ENCODE measurements at places on chromosomes 7 and 10.

DNA sequence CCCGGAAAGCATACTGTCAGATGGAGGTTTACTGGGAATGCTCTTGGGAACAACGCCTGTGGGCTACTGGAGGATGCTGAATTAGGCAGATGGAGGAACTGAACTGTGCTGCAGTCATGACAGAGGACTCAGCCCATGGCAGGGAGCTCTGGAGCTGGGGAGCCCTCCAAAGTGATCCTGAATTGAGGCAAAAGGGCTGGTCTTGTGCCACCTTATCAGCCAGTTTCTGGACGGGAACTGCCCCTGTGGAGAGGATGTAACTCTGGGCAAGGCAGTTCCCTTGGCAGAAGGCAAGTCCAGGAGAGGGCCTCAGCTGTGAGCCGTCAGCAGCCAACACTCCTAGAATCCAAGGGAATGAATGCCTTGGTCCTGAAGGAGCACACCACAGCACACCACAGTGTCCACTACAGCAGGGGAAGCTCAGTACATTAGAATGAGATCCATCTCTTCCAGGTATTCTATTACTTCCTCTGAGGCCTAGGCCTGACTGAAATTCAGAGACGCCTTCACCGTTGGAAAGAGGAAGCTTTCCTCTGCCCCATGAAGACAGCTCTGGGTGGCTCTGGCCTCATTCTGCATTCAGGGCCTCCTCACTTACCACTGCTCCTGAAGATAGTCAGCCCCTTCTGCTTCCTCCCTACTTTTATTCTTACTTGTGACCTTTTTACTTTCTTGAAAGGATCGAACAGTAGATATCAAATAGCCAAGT, 139.6 kb upstream of the GPR26 start:
- DNase-seq = no peak

DNA sequence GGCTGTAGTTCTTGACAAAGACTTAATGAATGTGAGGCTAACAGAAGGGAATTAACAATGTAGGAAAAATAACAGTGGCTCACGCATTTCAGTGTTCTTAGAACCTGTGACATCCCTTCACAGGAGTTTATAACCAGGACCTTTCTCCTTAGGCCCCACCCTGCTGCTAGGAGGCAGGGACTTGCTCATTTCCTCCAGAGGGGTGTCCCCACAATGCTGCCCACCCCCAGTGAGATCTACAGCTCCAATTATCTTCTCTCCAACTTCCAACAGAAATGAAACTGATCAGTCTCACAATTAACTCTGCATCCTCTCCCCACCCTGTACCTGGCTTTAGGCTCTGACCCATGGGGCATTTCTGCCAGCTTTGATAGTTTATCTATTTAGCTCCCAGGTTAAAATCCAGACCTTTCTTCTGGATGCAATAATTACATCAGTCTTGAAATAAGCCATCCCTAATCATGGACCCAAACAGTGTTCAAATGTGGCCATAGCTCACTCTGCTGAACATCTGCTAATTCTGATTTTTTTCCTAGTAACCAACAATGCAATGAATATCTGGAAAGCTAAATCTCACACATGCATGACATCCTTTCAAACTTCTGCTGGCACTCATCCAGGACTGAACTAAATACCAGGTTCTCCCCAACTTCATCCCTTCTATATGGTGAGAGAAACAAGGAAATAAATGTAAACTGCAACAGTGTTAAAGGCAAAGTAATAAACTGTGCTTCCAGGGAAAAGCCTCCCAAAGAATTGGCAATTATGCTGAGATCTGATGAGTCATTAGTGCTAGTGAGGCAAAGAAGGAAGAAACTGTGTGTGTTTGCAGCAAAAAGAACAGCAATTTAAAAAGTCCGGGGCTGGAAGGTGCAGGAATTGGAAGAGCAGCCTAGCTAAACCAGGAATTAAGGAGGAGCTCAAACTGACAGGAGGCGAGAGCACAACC, 64.6 kb downstream of the HERPUD2 start:
- peak; percentile 32 for DNase-seq

DNA sequence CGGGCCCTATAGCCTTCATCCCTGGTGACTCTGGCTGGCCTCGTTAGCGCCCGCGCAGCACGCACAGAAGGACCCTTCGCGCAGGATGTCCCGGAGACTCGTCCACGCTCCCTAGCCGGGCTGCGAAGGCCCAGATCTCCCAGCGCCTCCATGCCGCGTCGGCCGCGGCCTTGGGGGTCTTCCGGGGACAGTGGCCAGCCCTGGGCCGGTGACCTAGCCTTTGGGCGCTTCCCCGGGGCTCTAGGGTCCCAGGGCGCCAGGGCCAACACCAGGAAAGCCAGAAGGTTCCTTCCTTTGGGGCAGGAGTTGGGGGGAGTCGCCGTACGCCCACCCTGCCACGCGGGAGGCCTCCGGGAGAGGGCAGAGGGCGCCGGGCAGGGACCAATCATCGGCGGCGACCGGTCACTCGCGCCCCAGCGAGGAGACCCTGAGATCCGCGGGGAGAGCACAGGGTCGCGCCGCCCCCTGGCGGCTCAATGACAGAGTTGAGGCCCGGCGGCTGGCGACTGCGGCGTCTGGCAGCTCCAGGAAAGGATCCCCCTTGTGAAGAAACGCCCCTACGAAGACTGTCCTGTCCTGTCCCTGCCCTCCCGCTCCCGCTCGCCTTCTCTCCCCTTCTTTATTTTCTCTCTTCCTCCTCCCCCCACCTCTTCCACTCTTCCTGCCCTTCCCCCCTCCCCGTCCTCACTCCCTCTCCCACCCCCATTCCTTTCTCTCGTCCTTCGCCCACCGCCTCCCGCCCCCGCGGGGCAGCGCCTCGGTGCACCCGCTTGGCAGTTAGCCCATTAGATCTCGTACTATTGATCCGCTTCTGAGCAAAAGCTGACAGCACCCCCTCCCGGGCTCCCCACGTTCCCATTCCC, 62.3 kb upstream of the LBX1 start:
- DNase-seq = no peak

DNA sequence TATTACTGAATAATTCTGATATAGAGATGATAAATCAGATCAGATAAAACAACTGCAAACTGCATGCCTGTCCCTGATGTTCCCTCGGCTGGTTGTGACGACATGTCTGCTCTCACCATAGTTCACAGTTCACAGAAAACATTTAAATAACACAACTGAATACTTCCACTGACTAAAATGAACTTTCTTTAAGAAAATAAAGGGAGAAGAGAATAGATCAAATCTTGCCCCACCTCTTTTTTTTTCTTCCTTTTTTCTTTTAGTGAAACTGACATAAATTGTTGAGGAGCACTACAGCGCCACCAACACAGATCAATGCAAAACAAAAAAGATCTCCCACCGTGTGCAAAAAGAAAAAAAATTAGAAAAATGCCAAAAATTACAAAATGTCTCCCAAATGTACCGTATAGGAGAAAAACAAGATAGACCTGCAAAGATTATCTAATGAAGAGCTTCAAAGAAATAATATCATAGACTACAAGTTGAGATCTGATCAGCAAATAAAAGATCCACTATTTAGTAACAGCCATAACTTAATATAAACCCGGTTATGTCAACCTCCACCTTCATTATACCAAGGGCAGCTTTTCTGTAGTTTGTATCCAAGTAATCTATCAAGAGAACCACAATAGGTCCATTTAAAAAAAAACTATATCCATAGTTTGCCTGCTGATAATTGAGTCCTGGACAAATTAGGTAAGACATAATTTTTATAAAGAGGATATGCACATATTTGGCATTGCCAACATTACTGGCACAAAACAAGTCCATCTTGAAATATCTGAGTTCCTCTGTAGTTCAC, 30.7 kb upstream of the EPC1 start:
- peak; percentile 82 for DNase-seq

DNA sequence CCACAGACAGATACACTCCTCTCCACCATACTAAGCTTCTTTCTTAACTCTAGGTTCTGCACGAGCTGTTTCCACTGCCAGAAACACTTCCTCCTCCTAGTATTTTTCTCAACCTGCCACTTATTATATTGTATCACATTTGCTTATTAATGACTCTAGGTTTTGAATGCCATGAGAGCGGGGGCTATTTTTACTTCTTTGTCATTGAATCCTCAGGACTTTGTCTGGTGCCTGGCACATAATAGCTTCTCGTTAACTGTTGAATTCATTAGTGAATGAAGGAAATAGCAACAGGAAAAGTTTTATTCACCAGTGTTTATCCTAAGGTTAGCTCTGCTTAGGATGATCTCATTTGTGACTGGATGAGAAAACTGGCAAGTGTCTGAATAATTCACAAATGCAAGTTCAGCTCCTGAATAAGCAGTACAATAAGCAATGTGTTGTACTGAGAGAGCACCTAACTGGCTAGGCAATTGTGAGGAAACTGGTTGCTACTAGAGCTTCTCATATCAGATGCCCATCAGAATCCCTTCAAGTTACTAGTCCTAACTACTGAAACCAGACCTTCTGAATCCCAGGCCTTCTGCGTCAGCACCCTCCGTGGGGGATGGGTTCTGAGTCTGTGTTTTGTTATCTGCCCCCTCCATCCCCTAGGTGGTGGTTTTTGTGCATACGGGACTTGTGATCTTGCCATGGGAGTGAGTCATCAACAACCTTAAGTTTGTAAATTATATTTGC, 92.7 kb downstream of the LSMEM1 start:
- no peak for DNase-seq

GRCh38 chr7:311131-311680, 21.2 kb downstream of the FOXL3 start:
- DNase-seq = no peak

Data from umbilical cord (tissue), 2 donors.